Thymus (tissue), 14 donors: ENCODE measurements at places on chromosomes 5 and 9. TPM values are rescaled to one million over a fixed set of nuclear protein-coding genes. Genes with fewer than 3 reads are reported as not detected.

GRCh38 chr5:126636956-126637355 is 36.2 kb downstream of the PHAX start:
- H3K27ac ChIP-seq: no peak overlapping the region
- no peaks in the 10 kb centered on the region for H3K27me3 ChIP-seq
- DNase-seq: no peak
- H3K4me1 ChIP-seq: no peaks in the 10 kb centered on the region
- H3K36me3 ChIP-seq: no peaks in the 10 kb centered on the region

GRCh38 chr5:161411156-161411555 is 135.4 kb downstream of the GABRB2 start:
- H3K4me3 ChIP-seq: no peak overlapping the region
- H3K36me3 ChIP-seq: no peaks in the 10 kb centered on the region
- no peaks in the 10 kb centered on the region for H3K4me1 ChIP-seq
- no peak for DNase-seq

OTP gene
- 0.05 TPM for total RNA-seq

GRCh38 chr5:71873191-71873591 is 154.1 kb downstream of the CARTPT start:
- H3K4me3 ChIP-seq: no peak overlapping the region
- DNase-seq: no peak
- no peaks in the 10 kb centered on the region for H3K36me3 ChIP-seq
- H3K27ac ChIP-seq: no peak overlapping the region
- no peaks in the 10 kb centered on the region for H3K27me3 ChIP-seq

SH3RF2 gene
- total RNA-seq: 0.76 TPM

DNA sequence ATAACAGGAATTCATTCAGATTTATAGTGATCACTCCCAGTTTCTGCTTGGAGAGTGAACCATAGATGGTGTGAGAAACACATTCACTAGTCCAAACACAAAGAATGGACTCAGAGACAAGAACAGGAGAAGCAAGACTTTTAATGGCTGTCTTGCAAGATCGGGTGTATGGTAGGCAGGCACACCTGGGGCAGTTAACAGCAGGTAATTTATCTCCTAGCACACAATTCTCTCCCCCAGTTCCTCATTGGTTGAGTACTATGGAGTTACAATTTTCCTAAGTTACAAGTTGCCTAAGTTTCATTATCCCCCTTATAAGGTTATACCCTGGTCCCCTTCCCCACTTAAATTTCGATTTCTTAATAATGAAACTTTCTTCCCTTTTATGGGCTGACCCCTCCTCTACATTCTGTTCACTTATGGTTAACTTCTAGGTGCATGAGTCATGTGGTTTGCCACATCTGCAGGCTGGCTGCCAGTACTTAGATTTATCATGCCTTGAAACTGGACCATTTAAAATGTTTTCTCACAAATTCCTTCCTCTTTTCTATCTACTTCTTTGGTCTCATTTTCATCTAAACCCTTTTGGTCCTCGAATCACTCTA is 623.3 kb downstream of the HINT1 start:
- no peak overlapping the region for H3K27ac ChIP-seq
- DNase-seq: no peak
- H3K27me3 ChIP-seq: no peaks in the 10 kb centered on the region
- H3K36me3 ChIP-seq: no peaks in the 10 kb centered on the region
- no peak overlapping the region for H3K4me3 ChIP-seq
- no peaks in the 10 kb centered on the region for H3K4me1 ChIP-seq

- no peaks in the 10 kb centered on the region for H3K27me3 ChIP-seq
- no peaks in the 10 kb centered on the region for H3K4me1 ChIP-seq
- DNase-seq: no peak
- no peak overlapping the region for H3K4me3 ChIP-seq
- no peak overlapping the region for H3K27ac ChIP-seq
Observed at GRCh38 chr5:123717139-123717538, 205.2 kb downstream of the CSNK1G3 start.
